ENCODE measurements at places on chromosomes 2 and 18.

- no peak for DNase-seq
These were observed 273.8 kb downstream of the CCDC102B start for GRCh38 chr18:69071680-69072079.

DNA sequence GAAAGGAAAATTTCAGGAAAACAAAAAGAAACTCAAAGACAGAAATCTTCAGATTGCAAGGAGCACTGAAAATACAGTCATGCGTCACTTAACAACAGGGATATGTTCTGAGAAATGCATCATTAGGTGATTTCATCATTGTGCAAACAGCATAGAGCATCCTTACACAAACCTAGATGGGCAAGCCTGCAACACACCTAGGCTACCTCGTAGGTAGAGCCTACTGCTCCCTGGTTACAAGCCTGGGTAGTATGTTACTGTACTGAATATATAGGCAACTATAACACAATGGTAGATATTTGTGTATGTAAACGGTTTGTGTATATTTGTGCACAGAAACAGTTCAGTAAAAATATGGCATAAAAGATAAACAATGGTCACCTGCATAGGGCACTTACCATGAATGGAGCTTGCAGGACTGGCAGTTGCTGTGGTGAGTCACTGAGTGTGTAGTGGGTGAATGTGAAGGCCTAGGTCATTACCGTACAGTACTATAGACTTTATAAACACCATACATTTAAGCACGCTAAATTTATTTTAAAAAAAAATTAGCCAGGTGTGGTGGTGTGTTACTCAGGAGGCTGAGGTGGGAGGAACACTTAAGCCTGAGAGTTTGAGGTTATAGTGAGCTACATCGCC lies 33.4 kb downstream of the SFXN5 start:
- DNase-seq: no peak

DNA sequence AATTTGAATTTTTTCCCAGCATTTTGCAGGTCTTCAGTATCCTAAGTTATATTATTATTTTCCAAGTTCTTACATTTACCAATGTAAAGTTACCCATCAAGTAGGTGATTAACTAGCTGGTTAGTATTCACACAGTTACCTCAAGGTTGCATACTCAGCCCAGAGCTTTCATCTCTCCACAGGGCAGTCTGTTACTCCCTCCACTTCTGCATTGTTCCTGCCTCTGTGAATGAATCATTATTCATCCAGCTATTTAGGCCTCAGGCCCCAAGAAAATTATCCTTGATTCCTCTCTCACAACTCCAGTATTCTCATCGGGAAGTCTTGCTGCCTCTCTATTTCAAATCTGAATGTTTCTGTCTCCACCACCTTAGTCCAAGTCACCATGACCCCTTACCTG lies 92.2 kb downstream of the SMC6 start:
- no peak for DNase-seq

- DNase-seq: no peak
These were observed 598.9 kb upstream of the LINC00305 start for GRCh38 chr18:64747803-64748202.

- no peak for DNase-seq
These were observed 13.0 kb upstream of the RTN4 start for GRCh38 chr2:55063226-55063625.

- no peak for DNase-seq
These were observed 20.4 kb upstream of the CCL20 start for GRCh38 chr2:227793148-227793712.

GRCh38 chr2:237171396-237171795 lies 85.7 kb downstream of the COPS8 start:
- no peak for DNase-seq

GRCh38 chr2:27054721-27055120 lies 3.3 kb downstream of the AGBL5 start:
- no peak for DNase-seq

DNA sequence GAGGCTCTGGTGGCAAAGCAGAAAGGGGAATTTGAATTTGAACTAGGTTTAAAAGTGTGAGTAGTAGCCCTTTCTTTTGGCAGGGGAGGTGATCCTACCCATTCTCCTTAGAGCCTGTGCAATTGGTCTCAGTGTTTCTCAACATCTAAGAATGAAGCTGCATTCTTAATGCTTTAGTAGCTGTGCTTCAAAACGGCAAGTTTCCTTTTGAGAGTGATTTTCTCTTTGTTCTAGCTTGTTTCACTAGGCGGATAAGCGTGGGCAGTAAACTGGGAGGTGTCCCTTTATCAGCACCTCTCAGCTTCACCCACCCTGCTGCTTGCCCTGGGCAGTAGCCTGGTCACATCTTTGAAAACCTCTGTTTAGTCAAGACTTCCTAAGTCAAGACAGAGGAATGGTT lies 6.7 kb downstream of the CRIM1 start:
- no peak for DNase-seq

DNA sequence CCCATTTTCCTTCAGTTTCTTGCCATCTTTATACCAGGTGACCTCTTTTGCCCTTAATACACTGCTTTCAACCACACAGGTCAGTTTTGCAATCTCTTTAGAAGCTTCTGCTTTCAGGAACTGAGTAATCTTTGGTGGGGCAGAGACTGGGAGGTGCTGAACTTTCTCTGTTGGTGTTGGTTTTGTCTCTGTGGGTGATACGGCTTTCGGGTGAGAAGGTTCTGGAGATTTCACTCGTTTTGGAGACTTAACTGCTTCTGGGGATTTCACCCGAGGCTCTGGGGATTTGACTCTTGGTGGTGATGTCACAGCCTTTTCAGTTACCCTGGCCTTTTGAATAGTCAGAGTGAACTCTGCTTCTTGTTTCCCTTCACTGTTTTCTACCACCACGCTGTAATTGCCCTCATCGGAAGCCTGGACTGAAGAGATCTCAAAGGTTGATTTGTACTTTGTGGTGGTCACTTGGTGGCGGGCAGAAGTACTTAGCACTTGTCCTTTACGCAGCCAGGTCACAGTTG lies 50.4 kb downstream of the PLEKHA3 start:
- no peak for DNase-seq

GRCh38 chr2:169452080-169452479 lies 27.2 kb upstream of the BBS5 start:
- no peak for DNase-seq

DNA sequence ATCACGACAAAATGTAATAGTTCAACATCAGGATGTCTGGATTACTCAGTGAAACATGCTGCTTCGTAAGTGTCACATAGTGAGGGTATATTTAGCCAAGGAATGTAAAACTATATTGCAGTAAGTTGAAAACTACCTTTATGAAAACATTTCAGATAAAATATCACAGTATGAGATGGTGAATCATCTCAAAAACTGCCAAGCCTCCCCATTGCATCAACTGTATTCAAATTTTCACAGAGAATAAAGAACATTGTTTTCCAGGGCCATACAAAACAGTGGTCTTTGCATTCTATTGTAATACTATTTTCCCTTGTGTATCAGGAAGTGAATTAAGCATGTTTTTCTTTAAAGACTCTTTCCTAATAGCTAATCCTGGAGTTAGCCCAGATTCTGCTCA lies 47.6 kb upstream of the MSTN start:
- DNase-seq: no peak

GRCh38 chr2:59047373-59047995 lies 806.4 kb upstream of the FANCL start:
- no peak for DNase-seq

DNA sequence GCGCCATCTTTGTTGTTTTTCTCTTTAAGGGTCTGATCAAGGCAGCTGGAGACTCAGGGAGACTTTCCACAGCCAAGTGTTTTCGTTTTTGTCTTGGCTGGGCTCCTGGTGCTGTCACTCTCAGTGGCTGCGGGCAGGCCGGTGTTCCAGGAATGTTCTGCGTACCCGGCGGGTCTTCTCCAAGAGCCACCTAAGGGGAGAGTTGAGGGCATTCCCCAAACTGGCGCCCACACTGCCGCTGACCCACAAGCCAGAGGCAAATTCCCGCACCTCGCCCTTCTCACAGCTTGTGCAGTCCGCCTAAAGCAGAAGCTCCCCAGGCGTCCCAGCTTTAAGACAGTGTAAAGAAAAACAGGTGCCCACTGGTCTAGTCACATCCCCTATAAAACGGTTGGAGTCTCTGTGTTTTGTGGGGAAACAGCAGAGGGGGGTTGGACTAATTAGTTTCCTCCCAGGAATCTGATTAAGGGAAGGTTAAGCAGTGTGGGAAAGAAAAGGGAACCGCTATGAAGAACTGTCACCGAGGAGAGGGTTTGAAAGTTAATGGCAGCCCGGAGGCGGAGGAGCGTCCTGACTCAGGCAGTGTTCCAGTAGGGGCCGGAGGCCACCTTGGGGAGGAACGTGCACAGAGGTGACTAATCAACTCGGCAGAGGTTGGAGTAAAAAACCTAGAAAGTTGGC lies 224.5 kb downstream of the SLC4A3 start:
- no peak for DNase-seq

DNA sequence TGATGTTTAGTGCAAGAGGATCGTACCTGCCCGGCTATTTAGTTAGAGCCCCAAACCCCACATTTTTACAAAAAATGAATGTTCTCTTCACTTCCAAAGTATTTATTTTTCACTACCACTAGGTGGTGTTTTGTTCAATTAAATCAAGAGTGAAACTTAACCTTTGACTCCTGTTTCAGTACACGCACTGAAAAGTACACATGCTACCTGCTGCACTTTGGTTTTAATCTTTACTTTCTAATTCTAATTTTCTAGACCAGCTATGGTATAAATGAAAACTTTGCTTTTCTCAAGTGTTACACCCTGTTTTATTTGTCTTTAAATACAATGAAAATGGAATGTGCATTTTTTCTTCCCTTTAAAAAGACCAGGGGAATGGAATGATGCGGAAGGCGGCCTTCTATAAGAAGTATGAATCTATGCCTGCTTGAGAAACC lies 31.4 kb upstream of the CHN1 start:
- DNase-seq: no peak

- DNase-seq: no peak
These were observed 39.1 kb upstream of the MAPRE2 start for GRCh38 chr18:35002120-35002519.

DNA sequence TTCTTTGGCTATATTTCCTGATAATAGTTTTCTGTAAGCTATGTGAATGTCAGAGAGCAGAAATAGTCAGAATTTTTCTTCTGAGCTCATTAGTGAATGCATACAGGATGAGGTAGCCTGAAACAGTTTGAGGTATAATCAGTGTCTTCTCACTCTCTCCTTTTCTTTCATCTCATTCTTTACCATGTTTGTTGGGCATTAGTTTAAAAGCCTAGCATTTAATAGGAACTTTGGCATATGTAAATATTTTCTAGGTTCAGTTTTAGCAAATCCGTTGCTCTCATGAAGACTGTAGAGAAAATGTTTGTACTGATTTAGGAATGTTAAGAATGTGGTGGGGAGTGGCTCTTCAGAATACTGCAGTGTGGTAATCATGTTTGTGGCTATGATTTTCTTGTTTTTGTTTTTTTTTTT lies 119.4 kb downstream of the PARD3B start:
- no peak for DNase-seq

DNA sequence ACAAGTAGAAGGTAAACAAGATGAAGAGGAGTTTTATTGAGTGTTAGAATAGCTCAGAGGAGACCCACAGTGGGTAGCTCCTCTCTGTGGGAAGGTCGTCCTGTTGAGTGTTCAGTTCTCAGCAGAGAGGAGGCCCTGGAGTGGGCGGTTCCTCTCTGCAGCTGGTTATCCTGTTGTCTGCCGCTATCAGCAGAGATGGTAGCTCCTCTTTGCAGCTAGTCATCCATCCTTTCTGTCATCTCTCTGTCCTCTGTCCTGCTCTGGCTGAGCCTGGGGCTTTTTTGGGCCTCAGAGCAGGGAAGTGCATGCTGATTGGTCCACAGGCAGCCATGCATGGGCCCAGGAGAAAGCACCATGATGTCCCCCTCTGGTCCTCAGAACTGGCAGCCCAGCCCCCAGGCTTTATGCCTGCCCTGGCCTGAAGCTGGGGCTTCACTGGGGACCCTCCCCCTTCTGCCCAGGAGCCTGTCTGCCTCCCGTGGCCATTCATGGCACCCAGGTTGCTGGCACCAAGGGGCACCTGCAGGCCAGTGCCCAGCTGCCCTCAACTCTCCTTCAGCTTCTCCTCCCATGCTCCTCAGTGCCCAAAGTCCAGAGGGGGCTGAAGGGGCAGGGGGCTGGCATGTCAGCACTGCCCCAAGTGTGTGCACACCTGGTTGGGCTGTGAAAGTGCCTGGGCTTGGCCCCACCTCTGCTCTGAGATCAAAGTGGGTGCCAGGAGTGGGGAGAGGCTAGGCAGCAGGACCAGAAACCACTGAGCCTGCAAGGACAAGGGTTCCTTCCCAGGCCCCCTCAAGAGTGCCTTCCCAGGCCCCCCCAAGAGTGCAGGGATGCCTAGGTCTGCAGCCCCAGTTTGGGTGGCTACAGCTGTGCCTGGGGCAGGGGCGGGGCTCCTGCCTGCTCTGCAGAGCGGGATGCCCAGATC lies 98.7 kb downstream of the TWIST2 start:
- no peak for DNase-seq

All from stimulated activated CD4-positive, alpha-beta T cell treated with anti-CD3 and anti-CD28 coated beads, TNF-alpha, amount 100 ng/mL, for 1 hour (primary cell).